ENCODE measurements at places on chromosomes 11 and 22.

DNA sequence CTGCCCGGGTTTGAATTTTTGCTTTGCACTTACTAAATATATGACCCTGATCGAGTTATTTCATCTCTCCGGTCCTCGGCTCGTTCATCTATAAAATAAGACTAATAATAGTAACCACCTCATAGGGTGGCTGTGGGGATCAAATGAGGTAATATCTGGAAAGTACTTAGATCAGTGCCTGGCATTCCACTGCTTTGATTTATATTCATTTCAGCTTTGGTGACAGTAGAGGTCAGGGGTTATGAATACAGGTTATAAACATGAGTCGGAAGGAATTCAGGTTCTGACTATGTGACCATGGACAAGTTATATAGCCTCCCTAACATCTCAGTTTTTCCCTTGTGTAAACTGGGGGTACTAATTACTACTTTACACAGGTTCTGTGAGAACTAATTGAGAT is 2.9 kb upstream of the TEAD1 start:
- no peak for DNase-seq

DNA sequence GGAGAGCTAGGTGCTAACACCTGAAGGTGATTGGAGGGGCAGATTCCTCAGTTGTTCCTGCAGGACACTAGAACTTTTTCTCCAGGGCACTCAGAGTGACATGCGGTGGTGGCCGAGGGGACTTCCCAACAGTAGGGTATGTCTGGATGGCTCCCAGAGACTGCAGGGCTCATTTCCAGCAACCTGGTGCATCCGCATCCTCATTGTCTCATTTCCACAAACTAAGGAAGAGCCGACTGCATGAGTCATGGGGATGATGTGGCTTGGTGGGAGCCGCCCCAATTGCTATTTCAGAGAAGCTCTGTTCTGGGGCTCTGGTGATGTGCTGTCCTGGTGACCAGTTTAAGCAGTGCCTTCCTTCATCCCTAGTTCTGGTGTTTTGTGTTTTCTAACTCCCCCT is 2.8 kb upstream of the ROBO4 start:
- no peak for DNase-seq

GRCh38 chr22:48957311-48957986 is 870.2 kb downstream of the BRD1 start:
- no peak for DNase-seq

GRCh38 chr11:86408845-86409244 is 34.2 kb downstream of the CCDC81 start:
- DNase-seq, result no peak

DNA sequence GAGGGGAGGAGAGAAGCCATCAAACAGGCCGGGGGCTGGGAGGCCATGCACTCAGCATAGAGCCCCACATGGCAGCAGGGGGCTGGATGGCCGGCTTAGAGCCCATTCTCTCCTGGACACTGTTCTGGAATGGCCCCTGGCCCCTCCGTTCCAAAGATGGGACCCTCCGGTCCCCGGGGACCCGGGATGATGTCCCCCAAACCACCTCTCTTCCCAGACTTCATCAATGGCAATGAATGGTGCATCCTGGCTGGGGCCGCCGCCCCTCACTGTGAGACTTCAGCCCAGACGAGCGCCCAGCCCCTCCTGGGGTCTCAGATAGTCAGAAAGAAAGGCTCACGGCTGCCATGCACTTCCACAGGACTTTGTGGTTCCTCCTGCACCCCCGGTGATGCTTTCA is 13.8 kb upstream of the RTN4R start:
- DNase-seq, result no peak

DNA sequence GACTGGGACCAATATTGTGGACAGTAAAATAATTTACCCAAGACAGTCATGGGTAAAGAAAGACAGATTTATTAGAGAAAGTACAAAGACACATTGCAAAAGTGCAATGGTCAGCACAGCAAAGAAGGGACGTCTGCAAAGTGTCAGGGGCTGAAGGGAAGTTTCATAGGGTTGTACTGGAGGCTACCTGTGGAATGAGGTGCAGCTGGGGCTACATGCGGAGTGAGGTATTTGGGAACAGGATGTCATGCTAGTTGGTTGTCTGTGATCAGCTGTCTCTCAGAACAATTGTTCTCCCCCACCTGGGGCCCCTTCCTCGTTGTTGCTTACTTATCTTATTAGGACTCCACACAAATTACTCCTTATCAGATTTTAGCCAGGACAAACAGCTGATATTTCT is 11.4 kb upstream of the APOL3 start:
- no peak for DNase-seq

DNA sequence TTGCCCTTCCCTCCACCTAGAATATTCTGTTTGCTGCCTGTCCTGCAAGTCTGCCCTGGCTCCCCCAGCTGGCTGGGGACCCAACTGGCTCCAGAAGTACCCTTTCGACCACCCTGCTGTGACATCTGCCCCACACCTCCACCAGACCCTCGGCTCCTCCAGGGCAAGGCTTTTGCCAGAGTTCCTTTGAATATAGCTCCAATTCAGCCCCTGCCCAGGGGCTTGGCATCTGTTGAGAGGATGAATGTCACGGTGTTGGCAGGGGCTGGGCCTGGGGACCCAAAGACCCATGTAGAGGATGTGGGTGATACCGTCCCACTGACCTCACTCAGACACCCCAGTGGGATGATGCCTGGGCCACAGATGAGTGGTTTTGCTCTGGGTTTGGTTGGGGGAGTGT is 4.0 kb downstream of the NLRP6 start:
- DNase-seq, result no peak

GRCh38 chr22:48640890-48641841 is 1186.5 kb downstream of the BRD1 start:
- no peak for DNase-seq

GRCh38 chr11:58434217-58434616 is 6.3 kb upstream of the OR5B2 start:
- no peak for DNase-seq

- no peak for DNase-seq
These were observed 10.4 kb upstream of the CELSR1 start for GRCh38 chr22:46547883-46548244.

GRCh38 chr22:23058481-23059283 is 11.6 kb upstream of the GNAZ start:
- DNase-seq, result no peak

- DNase-seq, result no peak
These were observed 93.1 kb upstream of the FGF3 start for GRCh38 chr11:69912161-69912910.

- DNase-seq, result no peak
These were observed 222.1 kb upstream of the ANO3 start for GRCh38 chr11:26109658-26110368.

DNA sequence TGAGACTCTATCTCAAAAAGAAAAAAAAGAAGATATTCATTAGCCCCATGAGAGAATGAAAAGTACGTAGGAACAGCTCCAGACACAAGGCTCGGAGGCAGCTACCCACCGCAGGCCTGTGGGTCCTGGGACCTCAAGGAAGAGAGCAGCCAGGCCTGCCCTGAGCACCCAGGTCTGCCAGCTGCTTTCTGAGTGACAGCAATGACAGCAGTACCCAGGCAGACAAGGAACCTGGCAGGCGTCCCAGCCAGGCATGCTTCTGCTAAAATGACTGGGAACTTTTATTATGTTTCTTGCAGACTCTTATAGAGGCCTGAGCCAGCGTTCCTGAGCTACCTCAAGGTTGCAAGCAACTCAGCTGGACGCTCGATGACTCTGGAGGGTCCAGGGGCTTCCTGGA is 31.6 kb downstream of the CPT1A start:
- DNase-seq, result no peak

DNA sequence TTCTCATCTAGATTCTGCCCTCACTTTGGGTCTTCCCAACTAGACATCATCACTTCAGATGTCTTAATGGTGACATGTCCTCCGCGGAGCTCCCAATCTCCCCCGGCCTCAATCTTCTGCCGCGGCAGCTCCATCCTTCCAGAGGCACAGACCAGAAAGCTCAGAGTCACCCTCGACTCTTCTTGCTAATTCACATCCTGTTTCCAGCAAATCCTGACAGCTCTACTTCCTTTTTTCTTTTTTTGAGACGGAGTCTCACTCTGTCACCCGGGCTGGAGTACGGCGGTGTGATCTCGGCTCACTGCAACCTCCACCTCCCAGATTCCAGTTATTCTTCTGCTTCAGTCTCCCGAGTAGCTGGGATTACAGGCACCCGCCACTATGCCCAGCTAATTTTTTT is 54.5 kb downstream of the CACNG2 start:
- DNase-seq, result no peak

DNA sequence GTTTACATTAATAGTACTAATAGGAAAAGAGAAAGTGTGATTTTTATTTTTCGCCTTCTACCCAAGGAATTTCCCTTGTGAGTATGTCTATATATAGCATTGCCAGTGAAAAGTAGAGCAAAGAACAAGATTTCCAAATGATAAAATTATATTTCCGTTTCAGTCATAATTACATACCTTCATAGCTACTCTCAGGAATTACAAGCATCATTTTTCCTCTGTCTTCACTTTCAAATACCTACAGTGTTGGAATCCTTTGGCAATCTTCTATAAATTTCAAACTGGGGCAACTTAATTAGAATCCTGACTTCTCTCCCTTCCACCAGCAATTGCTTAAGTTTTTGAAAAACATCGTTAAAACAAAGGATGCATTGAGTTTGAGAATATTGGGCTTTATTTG is 35.5 kb upstream of the SPON1 start:
- DNase-seq, result no peak

DNA sequence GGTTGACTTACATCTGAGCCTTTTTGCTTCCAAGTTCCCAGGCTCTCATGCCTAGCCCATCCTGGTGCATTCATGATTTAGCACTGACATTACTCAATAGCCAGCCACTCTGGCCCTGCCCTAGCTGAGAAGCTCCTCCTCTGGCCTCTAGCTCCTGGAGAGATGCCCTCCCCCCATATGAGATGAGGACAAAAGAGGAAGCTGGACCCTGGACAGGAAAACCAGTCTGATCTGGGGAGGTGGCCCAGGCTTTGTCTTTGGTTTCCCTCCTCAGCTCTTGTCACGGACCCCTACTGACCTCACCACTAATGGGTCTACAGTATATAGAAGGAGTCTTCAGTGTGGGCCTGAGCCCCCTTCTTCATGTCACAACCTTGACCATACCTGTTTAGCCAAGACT is 3.0 kb downstream of the RHOG start:
- DNase-seq, result no peak

- DNase-seq, result no peak
These were observed 58.8 kb downstream of the LIF start for GRCh38 chr22:30187529-30188407.

GRCh38 chr11:70210051-70210501 is 7.0 kb downstream of the FADD start:
- no peak for DNase-seq

DNA sequence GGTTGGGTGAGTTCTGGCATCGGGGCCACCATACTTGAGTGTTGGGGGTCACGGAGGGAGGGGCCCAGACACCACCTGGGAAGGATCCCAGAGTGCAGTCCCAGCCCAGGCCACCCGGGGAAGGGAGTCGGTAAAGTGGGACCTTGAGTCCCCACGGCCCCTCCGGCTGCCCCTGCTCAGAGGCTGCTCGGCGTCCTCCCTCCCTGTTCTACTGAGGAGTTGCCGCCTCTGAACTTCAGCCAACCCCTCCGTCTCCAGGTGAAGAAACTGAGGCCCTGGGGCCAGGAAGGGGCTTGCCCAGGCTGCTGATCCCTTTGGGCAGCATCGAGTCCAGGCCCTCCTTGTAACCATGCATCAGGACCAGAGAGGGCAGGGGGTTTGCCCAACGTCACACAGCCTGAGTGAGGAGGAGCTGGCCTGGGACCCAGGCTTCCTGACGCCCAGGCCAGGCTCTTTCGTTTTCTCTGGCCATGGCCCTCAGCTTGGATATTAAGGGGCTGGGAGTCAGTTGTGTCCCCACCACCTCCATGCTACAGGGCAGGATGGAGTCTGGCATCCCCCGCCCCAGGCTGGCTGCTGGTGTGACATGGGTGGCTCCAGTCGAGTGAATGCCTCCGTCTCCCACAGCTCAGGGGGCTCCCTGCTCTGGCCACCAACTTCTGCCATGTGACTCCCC is 1.3 kb downstream of the PARVG start:
- DNase-seq, result no peak

DNA sequence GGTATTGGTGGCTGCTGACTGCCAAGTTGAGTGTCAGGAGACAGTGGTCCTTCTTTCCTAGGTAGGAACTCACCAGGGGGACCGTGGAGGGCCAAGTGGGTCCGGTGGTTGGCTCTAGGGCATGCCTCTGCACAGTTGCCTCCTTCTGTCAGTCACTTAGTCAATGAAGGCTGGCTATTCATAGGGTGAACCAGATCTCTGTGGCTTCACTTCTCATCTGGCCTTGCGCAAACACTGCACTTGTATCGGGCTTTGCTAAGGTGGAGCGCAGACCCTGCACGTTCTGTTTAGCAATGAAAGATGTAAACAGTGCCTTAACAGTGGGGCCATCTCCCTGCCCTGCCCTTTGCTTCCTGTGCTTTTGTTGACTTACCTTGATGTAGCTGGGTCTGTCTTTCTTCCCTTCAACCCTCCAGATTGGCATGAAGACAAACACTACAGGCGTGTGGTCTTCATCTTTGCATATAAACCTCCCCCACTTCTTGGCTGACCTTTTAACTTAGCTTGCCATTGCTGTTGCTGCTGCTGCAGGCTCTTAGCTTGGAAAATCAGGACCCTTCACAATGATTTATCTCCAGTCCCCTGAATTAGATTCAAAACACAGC is 6.7 kb upstream of the SORL1-AS1 start:
- DNase-seq, result no peak

- no peak for DNase-seq
These were observed 44.2 kb downstream of the CCDC81 start for GRCh38 chr11:86418917-86419316.

GRCh38 chr11:30106222-30107181 is 89.7 kb upstream of the KCNA4 start:
- no peak for DNase-seq

GRCh38 chr11:17371614-17372013 is 16.8 kb downstream of the KCNJ11 start:
- DNase-seq, result no peak

- DNase-seq, result no peak
These were observed 7.8 kb downstream of the PRR14L start for GRCh38 chr22:31742115-31742514.

DNA sequence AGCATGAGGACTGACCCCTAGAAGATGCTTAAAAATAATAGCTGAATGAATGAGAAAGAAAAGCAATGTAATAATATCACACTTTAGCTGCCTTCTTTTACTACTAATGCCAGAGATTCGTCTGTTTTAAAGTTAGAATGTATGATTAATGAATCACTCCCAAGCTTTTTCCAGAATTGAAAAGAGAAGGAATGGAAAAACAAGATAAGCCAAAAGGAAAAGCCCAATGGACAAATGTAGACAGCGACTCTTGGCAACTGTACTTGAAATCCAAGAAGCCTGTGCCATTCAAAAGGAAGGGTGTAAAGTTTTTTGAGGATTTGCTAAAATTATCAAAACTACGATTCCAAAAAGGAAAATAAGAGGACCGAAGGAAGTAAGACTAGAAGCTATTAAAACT is 40.8 kb upstream of the PAMR1 start:
- no peak for DNase-seq

Measured in stimulated activated CD8-positive, alpha-beta memory T cell treated with anti-CD3 and anti-CD28 coated beads, Interleukin-4, amount 100 ng/mL, for 4 hours (primary cell).